Stimulated activated CD4-positive, alpha-beta T cell treated with anti-CD3 and anti-CD28 coated beads, Interleukin-1b, Interleukin-23, amount 100 ng/mL, for 24 hours (primary cell): ENCODE measurements at places on chromosomes 5 and 9.

- DNase-seq, result no peak
Measured at GRCh38 chr5:81212211-81212751, 20.8 kb upstream of the CKMT2 start.

DNA sequence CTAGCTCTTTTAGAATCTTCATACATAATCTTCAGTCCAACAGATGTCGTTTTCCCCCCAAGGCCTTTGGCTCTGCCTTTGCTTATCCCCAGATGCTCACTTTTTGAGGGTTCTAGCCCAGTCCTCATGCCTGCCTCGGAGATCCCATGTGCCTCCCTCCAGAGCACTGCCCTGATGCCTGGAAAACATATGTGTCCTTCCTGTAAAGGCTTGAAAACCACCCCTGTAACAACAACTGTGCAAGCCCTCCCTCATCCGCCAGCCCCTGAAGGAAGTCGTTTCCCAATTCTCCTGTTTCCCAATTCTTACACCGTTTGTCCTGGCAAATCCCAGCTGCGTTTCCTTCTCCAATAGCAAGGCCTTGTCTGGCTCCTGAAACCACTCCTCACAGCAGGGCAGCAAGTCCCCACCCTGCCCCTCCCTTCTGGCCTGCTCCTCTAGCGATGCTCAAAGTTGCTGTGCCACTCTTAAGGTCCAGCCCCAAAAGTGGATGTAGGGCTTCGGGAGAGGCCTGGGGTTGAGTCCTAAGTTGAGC is 52.2 kb downstream of the SLC36A1 start:
- DNase-seq, result no peak

- DNase-seq, result no peak
Measured at GRCh38 chr5:79086116-79086515, 16.5 kb downstream of the BHMT2 start.

- no peak for DNase-seq
Measured at GRCh38 chr9:84266087-84266561, 74.4 kb downstream of the SLC28A3 start.
